ENCODE measurements at places on chromosomes 12 and 14. TPM values are rescaled to one million over a fixed set of nuclear protein-coding genes. Genes with fewer than 3 reads are reported as not detected.

FOXG1 gene
- total RNA-seq = not detected

PRIMA1 gene
- 3.2 TPM for total RNA-seq

MAPKAPK5 gene
- 47.5 TPM for total RNA-seq

DNA sequence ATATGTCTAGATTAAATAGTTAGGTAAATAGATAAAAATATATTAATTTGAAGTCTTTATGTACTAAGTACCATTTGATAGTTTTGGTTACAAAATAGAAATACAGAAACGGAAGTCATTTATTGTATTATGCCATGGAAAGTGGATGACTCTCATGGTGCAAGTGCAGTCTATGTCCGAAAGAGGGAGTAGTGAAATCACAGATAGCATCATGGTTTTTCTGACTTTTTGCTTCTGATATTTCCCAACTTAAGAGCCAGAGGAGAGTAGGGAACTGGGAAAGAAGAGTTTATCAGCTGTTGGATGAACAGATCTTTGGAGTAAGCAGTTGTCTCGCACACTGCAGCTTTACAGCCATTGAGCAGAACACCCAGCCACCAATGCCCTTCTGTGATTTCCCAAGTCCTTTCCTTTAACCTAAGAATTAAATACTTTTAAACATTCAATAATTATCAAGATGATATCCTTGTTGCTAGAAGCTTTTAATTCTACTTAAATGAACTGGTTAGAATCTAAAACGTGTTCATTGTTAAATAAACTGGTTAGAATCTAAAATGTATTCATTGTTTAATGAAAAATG lies 18.4 kb upstream of the SRGAP1 start:
- DNase-seq = peak; percentile 56

GRCh38 chr12:64993461-64993860 lies 127.6 kb downstream of the WIF1 start:
- DNase-seq = no peak

GRCh38 chr12:116320791-116321217 lies 43.3 kb upstream of the MED13L start:
- DNase-seq = no peak

DNA sequence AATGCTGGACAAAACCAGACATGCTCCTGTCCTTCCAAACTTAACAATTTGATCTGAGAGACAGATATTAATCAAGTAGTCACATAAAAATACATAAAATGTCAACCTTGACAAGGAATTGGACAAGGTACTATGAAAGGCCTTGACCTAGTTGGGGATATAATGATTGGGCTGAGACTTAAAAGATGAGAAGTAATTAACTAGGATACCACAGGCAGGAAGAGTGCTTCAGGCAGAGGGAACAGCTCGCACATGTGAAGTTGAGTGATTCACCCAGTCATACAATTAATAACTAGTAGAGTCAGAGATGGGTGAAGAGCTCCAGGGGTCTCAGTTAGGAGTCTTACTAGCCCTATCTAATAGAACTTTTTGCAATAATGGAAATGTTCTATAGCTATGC lies 259.5 kb downstream of the MSRB3 start:
- DNase-seq = no peak

DNA sequence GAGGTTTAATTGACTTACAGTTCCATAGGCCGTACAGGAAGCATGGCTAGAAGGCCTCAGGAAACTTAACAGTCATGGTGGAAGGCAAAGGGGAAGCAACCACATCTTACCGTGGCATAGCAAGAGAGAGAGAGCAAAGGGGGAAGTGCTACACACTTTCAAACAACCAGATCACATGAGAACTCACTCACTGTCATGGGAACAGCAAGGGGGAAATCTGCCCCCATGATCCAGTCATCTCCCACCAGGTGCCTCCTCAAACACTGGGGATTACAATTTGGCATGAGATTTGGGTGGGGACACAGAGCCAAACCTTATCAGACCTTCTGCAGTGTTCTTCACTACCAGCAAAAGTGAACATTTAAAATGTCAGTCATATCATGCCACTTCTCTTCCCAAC lies 58.9 kb downstream of the USP15 start:
- DNase-seq = no peak

DNA sequence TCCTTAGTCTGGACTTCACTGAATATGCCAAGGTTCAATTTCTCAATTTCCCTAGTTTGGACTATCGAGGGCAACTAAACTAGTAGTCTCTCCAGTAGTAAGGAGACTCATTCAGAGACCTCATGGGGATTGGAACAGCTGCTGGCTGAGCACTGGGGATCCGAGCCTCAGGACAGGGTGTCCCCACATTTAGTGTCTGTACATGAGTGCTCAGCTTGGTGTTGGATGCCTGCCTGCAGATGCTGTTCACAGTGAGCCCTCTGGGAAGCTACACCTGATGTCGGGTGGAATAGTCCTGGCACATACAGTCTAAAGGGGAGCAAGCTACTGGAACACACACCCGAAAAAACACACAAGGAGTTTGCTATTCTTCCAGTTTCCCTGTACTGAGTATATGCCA lies 820 bp upstream of the FGF23 start:
- DNase-seq = no peak

HPD gene
- total RNA-seq = 138 TPM

DNA sequence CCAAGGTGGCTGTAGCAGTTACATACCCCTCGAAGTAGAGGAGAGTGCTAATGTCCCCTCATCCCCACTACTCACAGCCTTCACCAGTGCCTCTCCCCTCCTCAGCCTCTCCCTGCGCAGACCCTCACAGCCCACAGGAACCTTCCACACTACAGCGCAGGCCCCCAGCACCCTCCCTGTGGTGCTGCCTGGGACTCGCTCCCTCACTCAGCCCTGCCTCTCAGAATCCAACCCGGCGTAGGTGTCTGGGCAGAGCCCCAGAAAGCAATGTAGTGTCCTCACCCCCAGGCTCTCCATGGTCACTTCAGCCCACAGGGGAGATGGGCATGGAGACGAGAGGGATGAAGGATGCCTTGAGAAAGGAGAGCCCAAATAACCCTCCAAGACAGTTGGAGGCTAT lies 10.9 kb upstream of the ZNF740 start:
- DNase-seq = no peak

DNA sequence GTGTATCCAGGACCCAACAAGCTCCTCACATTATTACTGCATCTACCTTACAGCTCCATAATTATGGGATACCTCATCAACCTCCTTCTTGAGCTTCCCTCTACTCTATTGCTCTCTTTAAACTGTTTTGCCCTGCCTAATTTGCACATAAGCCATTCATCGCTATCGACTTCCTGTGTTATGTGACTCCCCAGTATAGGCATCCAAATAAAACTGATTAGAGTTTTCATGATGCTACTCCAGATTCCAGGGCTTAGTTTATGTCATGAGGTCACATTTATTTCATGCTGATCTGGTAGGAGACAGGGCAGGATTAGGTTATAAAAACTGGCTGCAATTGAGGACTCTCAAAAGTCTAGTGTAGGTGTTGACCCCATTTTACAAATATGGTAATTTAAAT lies 569.9 kb upstream of the MGAT4C start:
- no peak for DNase-seq

RIMKLB gene
- 0.33 TPM for total RNA-seq

GRCh38 chr14:99250636-99251208 lies 21.3 kb downstream of the BCL11B start:
- no peak for DNase-seq

- DNase-seq = no peak
Observed at GRCh38 chr14:83164591-83164990, 1630.9 kb upstream of the SEL1L start.

HCAR2 gene
- 0.09 TPM for total RNA-seq
